ENCODE measurements at places on chromosomes 13 and 19.

GRCh38 chr13:106496072-106496997, 39.1 kb downstream of the EFNB2 start:
- no peak for DNase-seq

GRCh38 chr13:79806821-79807220, 325.9 kb downstream of the NDFIP2 start:
- DNase-seq = no peak

- DNase-seq = no peak
Measured at GRCh38 chr13:110600261-110600819, 15.0 kb upstream of the NAXD start.

- peak; percentile 13 for DNase-seq
Measured at GRCh38 chr13:97028441-97029299, 34.4 kb upstream of the OXGR1 start.

GRCh38 chr13:47904241-47904640, 96.8 kb downstream of the SUCLA2 start:
- DNase-seq = no peak

DNA sequence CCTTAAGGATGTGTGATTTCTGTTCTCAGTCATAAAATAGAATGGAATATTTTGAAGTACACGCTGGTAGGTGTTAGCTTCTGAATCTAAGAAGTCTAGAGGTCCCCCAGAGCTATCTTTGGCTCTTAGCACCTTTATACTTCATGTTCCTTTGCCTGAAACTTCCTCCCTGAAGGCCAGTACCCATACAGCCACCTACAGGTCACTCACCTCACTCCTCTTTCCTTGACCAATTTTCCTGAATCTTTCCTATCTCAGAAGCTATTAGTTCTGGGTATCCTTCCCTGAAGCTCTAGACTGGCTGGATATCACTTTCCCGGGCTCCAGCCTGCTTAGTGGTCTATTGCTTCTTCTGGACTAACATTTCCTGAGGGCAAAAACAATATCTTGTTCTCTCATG, 93.4 kb upstream of the EDNRB start:
- DNase-seq = no peak

- no peak for DNase-seq
Measured at GRCh38 chr13:111859354-111860230, 207.4 kb upstream of the SOX1 start.

DNA sequence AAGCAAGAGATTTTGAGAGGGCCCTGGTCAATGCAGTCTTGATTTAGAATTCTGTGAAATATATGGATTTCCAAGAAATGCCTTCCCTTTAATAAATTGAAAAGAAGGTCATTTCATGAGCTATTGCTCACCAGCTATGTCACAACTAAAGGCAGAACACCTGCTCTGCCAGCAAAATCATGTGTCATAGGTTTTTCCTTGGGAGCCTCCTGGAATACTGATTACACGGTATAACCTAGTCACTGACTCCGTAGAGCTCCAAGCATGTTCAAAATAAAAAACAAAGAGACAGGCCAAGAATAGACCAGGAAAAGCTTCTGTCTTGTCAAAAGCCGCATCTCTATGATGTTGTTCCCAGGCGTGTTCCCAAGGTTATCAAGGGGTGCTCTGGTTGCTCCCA, 45.5 kb downstream of the HSPH1 start:
- no peak for DNase-seq

DNA sequence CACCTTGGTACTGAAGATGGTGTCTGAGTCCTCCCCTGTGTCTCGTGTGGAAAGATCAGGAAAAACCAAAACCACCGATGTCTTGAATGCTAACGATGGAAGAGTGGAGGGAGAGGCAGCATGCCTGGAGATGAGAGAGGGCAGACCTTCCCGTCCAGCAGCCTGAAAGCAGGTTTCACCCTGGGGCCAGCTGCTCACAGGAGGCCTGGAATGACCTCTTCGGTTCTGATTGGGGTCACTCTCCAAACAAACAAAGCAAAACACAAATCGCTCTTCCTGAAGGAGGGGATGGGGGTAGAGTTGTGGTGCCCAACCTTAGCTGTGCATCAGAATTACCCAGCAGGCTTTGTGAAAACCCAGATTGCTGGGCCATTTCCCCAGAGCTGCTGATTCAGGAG, 142.3 kb upstream of the SOX1 start:
- DNase-seq = no peak

DNA sequence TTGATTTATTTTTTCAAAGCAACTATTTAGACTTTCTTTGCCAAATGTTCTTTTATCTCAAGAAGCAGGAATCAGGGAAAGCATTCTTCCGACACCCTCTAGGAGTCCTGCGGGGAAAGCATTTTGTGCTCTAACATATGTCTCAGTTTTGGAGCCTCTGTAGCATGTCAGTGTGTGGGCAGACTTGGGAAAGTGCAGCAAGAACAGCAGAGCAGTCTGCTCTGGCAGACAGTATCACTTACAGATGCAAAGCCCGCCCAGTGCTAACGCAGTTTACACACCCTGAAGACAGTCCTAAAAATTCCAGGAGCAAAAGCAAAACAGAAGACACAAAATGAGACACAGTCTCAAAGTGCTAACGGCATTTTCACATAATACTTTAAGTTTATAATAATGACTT, 393.5 kb downstream of the KLF12 start:
- no peak for DNase-seq

DNA sequence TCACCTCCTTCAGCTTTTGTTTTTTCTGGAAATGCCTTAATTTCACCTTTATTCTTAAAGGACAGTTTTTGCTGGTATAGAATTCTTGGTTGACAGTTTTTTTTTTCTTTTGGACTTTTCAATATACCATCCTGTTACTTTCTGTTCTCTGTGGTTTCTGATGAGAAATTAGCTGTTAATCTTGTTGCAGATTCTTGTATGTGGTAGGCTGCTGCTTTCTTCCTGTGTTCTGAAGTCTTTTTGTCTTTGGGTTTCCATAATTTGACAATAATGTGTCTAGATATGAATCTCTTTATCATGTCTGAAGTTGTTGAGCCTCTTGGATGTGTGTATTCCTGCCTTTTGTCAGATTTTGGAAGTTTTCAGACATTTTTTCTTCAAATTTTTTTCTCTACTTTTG, 12.0 kb downstream of the ZNF283 start:
- no peak for DNase-seq

GRCh38 chr13:27349458-27349857, 75.0 kb upstream of the GTF3A start:
- DNase-seq = no peak

GRCh38 chr13:111211789-111212516, 96.8 kb downstream of the ARHGEF7 start:
- DNase-seq = no peak

DNA sequence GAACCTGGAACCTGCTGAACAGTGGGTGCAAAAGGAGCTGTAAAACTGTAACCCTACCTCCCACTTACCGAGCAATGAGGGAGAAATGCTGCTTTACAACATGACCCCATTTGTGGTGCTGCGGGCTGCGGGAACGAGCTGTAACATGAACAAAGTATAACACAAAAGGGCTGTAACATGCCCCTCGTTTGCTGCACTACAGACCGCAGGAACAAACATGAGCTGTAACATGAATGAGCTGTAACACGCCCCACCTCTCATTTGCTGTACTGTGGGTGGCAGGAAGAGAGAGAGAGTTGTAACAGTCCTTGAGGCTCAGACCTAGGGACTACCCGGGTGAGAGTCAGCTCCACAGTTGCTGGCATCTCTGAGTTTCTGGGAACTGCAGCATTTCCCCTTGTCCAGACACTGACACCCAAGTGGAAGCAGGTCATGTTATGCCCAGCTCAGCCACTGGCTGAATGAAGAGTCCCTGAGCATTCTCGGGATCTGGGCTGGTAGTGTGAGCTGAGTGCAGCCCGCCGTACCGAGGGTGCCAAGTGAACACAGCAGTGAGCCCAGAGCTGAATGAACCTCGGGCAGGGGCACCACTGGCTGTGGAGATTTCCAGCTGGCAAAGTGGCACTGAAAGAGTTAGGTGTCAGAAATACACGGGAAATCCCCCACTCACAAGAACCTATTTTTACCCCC, 1385.3 kb upstream of the SPRY2 start:
- DNase-seq = no peak

- DNase-seq = no peak
Measured at GRCh38 chr19:32580353-32580900, 563 bp upstream of the PDCD5 start.

DNA sequence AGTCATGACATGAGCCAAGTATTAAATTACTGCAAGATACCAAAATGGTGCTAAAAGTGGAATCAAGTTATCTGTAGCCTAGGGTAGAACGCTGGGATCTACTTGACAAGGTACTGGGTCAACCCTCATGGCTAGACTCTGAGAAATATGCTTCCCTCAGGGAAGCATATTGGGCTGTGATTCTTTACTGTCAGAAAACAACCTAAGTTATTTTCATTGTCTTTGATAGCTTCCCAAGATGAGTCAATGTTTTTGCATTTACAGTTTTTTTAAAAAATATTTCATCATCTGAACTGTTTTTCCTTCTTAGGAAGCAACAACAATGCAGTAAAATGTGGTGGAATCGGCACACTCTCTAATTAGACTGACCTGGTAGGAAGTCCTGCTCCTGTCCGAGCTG, 218.0 kb downstream of the RGCC start:
- DNase-seq = no peak

DNA sequence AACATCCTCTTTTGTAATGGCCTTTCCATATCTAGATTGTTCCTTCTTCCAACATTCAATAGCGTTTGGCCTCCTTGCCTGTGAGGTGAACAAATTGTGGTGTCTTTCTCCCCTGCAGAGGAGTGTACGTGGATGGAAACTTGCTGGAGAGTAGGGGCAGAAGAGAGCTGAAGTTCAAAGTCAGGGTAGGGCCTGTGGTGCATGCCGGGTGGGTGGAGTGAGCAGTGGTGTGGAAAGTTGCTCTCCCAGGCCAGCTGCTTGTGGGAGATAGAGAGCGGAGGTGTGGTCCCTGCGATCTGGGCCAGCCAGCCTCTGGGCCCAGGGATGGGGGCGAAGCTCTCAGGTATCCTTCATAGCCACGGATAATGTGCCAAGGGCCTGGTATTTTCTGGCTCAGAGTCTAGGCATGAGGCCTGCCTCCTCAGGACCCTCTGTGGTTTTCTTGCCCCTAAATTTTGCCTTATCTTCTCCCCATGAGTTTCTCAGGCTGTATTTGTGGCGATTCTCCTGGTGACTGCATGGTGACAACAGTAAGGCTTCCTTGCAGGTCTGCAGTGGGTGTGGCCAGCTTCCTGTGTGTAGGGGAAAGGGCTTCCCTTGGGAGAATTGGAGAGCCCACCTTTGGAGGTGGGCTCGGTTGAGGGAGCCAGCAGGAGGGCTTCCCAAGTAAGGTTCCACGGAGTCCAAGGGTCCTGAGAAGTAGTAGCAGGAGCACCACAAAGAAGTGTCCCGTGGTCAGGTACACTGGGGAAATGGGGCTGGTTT, 6.7 kb downstream of the RGCC start:
- DNase-seq = no peak

- peak; percentile 53 for DNase-seq
Measured at GRCh38 chr19:11339254-11340098, at the start of gene RAB3D. RAB3D (minus strand) TSS chr19:11339657; CDS start chr19:11337399, 2,258 bp downstream.

DNA sequence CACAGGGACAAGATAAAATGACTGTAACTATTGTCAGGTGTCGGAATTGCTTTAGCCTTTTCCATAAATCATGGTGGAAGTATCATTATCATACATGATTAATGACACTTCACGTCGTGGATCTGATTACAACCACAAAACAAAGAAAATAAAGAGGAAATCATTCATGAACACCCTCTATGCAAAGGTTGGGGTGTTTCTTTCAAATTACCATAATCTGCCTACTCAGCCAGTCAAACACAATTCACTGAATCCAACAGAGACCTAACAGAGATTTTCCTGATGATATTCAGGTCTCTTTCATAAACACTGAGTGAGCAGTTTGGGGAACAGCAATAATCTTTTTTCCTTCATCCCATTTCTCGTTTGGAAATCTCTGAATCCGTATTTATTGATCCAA, 625.6 kb downstream of the DCT start:
- no peak for DNase-seq

- no peak for DNase-seq
Measured at GRCh38 chr13:98992355-98992754, 14.5 kb upstream of the DOCK9 start.

DNA sequence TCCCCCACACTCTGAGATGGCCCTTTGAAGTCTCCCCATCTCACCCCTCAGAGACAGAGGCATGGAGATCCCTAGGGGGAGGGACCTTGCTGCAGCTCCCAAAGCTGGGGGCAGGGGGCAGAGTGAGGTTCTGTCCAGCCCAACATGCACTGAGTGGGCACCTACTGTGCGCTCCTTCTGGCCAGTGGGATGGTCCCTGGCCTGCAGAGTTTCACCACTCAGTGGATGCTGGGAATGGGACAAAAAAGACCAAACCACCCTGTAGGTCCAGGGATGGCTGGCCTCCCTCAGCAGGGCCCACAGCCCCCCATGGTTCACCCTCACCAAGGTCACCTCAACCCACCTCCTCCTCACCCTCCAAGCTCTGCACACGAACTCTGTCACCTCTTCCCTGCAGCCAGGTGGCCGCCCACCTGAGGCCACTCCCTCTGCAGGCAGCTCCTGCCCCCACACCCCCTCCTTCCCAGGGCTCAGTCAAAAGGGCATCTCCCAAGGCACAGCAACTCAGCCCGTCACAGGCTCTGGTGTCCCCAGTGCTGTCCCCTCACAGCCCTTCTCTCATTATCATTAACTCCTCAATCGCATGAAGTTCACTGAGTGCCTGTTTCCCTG, 16.1 kb downstream of the CEACAM21 start:
- no peak for DNase-seq

GRCh38 chr13:51906581-51906980, 44.8 kb downstream of the CCDC70 start:
- no peak for DNase-seq

GRCh38 chr19:55550321-55550650, 4.9 kb upstream of the SBK3 start:
- DNase-seq = no peak

- DNase-seq = no peak
Measured at GRCh38 chr13:96071504-96071903, 18.3 kb upstream of the UGGT2 start.

DNA sequence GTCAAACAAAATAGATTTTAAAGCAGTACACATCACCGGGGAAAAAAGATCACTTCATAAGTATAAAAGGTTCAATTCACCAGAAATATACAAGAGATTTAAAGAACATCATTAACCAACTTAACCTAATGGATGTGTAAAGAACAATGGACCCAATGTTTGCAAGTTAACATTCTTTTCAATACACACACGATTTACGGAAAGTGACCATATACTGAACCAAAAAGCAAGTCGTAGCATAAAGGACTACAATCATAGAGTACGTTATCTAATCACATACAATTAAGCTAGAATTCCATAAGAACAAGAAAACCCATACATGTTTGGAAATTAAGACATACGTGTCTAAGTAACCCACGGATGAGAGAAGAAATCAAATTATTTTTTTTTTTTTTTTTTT, 9.6 kb downstream of the TGDS start:
- no peak for DNase-seq

GRCh38 chr13:63041640-63042414, 1626.2 kb upstream of the PCDH20 start:
- DNase-seq = no peak

- DNase-seq = no peak
Measured at GRCh38 chr13:40494946-40495620, 171.4 kb downstream of the FOXO1 start.

- DNase-seq = no peak
Measured at GRCh38 chr13:113495494-113496210, 5.1 kb upstream of the DCUN1D2 start.

- DNase-seq = no peak
Measured at GRCh38 chr13:91572944-91573598, 174.7 kb downstream of the GPC5 start.

- DNase-seq = no peak
Measured at GRCh38 chr13:73417012-73417615, 358.3 kb downstream of the KLF5 start.

Measured in stimulated activated CD8-positive, alpha-beta memory T cell treated with anti-CD3 and anti-CD28 coated beads, Interleukin-4, amount 100 ng/mL, for 1 hour (primary cell).